ENCODE measurements at places on chromosomes 5 and 9. TPM values are rescaled to one million over a fixed set of nuclear protein-coding genes. Genes with fewer than 3 reads are reported as not detected.

GRCh38 chr5:159669559-159669958 lies 246.7 kb upstream of the ADRA1B start:
- H3K4me3 ChIP-seq: no peak overlapping the region
- ATAC-seq: no peak
- peaks cover 4% of the 10 kb centered on the region for H3K27me3 ChIP-seq
- H3K36me3 ChIP-seq: no peaks in the 10 kb centered on the region
- no peaks in the 10 kb centered on the region for H3K4me1 ChIP-seq

SPATA31C1 gene
- 0.08 TPM for total RNA-seq

FST gene
- total RNA-seq: not detected

SLC45A2 gene
- total RNA-seq: not detected

KCNIP1 gene
- not detected for total RNA-seq

GRCh38 chr9:71285191-71285656 lies 163.8 kb upstream of the TRPM3 start:
- no peak overlapping the region for H3K4me3 ChIP-seq
- H3K27ac ChIP-seq: no peak overlapping the region
- H3K4me1 ChIP-seq: no peaks in the 10 kb centered on the region
- H3K27me3 ChIP-seq: peaks cover 3% of the 10 kb centered on the region
- peak; percentile 53 for ATAC-seq

- H3K4me3 ChIP-seq: no peak overlapping the region
- no peak overlapping the region for H3K27ac ChIP-seq
- peaks cover 4% of the 10 kb centered on the region for H3K4me1 ChIP-seq
- no peak for ATAC-seq
- no peaks in the 10 kb centered on the region for H3K36me3 ChIP-seq
- peaks cover 3% of the 10 kb centered on the region for H3K27me3 ChIP-seq
Measured at GRCh38 chr9:20219437-20219836, 402.9 kb downstream of the MLLT3 start.

SURF2 gene
- 7.0 TPM for total RNA-seq

F2RL2 gene
- total RNA-seq: not detected

GRCh38 chr5:159310511-159310910 lies 19.8 kb downstream of the IL12B start:
- H3K27me3 ChIP-seq: peaks cover 11% of the 10 kb centered on the region
- H3K4me3 ChIP-seq: peak overlapping the region; percentile 32
- H3K27ac ChIP-seq: no peak overlapping the region
- no peaks in the 10 kb centered on the region for H3K4me1 ChIP-seq
- no peaks in the 10 kb centered on the region for H3K36me3 ChIP-seq

FOXD4 gene
- total RNA-seq: 0.22 TPM

DNA sequence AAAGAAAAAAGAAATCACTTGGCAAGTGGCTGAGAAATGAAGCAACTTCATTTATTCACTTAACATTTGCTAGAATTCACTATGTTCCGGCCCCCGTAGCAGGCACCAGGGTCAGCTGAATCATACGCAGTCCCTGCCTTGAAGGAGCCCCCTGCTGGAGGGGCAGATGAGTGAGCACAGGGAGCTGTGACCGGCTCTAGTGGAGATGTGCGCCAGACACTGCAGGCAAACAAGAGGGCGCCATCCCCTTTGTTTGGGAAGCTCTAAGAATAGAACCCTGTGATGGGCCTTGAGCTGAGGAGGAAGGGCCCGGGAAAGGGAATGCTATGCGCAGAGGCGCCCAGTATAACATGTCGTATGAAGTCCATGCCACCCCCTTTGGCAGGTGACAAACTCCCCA lies 20.2 kb upstream of the RPL26L1 start:
- H3K4me1 ChIP-seq: no peaks in the 10 kb centered on the region
- no peaks in the 10 kb centered on the region for H3K27me3 ChIP-seq
- no peak overlapping the region for H3K4me3 ChIP-seq
- no peak for ATAC-seq
- no peak overlapping the region for H3K27ac ChIP-seq

GRCh38 chr9:131252120-131252519 lies 24.2 kb downstream of the FAM78A start:
- ATAC-seq: no peak
- H3K4me3 ChIP-seq: peak overlapping the region; percentile 85
- no peaks in the 10 kb centered on the region for H3K27me3 ChIP-seq
- H3K4me1 ChIP-seq: peaks cover 7% of the 10 kb centered on the region
- peak overlapping the region; percentile 92 for H3K27ac ChIP-seq

GRCh38 chr9:119841016-119841415 lies 471.8 kb upstream of the BRINP1 start:
- no peaks in the 10 kb centered on the region for H3K36me3 ChIP-seq
- H3K27me3 ChIP-seq: no peaks in the 10 kb centered on the region
- no peaks in the 10 kb centered on the region for H3K4me1 ChIP-seq
- no peak for ATAC-seq

- peaks cover 9% of the 10 kb centered on the region for H3K27me3 ChIP-seq
- no peaks in the 10 kb centered on the region for H3K4me1 ChIP-seq
- no peak overlapping the region for H3K4me3 ChIP-seq
- H3K27ac ChIP-seq: no peak overlapping the region
Measured at GRCh38 chr9:109270971-109271925, 49.6 kb downstream of the EPB41L4B start.

GRCh38 chr5:140977003-140977402 lies 10.7 kb downstream of the PCDHAC2 start:
- no peaks in the 10 kb centered on the region for H3K36me3 ChIP-seq
- H3K4me1 ChIP-seq: no peaks in the 10 kb centered on the region
- peaks cover 21% of the 10 kb centered on the region for H3K27me3 ChIP-seq
- ATAC-seq: no peak

All from activated T-helper 17 cell treated with anti-CD3 and anti-CD28 coated beads, Interleukin-2, amount 50 U/mL, for 72 hours (primary cell).